Activated CD4-positive, alpha-beta T cell treated with anti-CD3 and anti-CD28 coated beads for 24 hours (primary cell): ENCODE measurements at places on chromosomes 7 and 10.

DNA sequence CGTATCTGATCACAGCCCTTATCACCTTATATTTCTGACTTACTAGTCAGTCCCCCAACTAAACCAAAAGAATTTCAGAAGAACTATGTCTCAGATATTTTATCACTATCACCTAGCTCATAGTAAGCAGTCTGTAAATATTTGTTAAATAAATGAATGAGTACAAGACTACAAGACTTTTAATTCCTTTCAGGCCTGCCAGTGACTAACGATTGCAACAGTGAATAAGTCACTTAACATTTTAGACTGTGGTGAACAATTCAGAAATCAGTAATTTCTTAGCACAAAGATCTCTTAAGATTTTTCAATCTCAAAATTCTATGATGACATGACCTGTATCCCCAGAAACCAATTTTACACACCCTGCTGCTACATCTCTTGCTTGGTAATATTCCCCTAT lies 162.2 kb downstream of the IMMP2L start:
- no peak for DNase-seq

- no peak for DNase-seq
Observed at GRCh38 chr10:107418085-107418806, 253.7 kb upstream of the SORCS1 start.

DNA sequence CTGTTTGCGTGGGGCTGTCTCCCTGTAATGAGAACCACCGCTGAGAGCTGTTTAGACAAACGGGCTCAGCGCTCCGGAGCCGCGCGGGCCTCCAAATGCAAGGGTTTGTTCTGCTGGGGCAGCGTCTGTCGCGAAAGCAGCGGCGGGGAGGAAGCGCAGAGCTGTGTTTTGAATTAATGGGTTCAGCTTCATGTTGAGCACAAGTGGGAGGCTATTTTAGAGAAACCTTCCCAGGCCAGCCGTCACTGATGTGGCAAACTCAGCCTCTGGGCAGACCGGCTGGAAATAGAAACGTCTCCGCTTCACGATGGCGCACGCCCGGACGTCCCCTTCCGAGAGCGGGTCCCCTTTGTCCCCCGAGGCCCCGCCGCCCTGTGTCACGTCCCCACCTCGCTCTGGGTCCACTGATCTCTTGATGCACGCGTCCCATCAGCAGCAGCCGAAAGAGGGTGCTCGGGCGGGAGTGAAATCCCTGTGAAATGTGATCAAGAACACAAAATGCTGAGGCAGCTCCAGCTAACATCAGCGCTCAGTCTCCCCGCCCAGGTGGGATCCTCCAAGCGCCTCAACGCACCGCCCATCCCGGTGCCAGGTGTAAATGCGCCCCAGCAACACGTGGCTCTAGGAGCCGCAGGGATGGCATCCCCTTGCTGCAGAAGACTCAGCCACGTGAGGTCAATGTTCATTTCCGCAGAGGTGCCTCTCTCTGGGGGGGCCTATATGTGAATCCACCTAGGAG lies 44.9 kb downstream of the BAMBI start:
- DNase-seq = no peak

- no peak for DNase-seq
Observed at GRCh38 chr7:141956084-141956483, 9.3 kb upstream of the CLEC5A start.

- DNase-seq = no peak
Observed at GRCh38 chr7:139720705-139721231, 57.0 kb downstream of the HIPK2 start.

DNA sequence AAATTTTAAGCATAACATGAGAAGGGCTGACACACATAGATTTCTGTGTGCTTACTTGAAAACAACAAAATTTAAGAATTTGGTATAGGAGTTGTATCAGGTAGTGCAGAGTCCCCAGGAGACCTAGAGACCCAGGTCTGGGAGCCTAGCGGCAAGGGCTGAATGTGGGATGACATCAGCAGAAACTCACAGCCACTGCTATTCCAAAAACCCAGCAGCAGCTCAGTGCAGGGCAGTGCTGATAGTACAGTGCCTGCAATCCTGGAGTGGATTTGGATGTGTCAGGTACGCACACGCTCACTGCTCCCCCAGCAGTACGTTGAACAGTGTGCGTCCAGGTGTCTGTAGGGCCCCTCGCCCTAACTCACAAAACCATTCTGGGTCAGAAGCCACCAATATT lies 87.1 kb downstream of the EGFR start:
- no peak for DNase-seq

GRCh38 chr10:32548208-32548607 lies 102.3 kb downstream of the CCDC7 start:
- no peak for DNase-seq

GRCh38 chr10:45282061-45282460 lies 33.3 kb downstream of the OR13A1 start:
- DNase-seq = no peak

- DNase-seq = no peak
Observed at GRCh38 chr10:34297541-34298345, 517.4 kb downstream of the PARD3 start.

DNA sequence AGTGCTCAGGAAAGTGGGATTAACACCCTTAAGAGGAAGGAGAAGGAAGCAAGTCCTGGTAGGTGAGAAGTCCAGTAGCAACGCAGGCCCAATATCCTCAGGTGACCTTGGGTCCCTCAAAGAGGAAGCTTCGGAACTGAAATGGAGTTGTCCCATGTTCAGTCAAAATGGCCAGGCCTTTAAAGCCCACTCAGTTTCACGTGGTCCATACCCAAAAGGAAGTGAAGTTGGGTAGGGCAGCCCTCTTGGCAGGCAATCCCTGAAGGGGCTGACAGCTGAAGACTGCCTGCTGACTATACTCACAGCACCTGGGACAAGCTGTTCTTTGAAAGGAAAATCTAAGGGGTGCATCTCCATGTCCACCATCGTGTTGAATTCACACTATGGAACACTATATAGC lies 3.0 kb downstream of the GSAP start:
- no peak for DNase-seq

- DNase-seq = no peak
Observed at GRCh38 chr7:158602041-158602440, 14.4 kb upstream of the PTPRN2 start.

- DNase-seq = no peak
Observed at GRCh38 chr10:13672548-13672947, 85.8 kb downstream of the PRPF18 start.
